Esophagus mucosa (tissue), 1 donor: ENCODE measurements at places on chromosomes 6 and 20.

GRCh38 chr20:63372971-63373885 is 12.1 kb upstream of the CHRNA4 start:
- no peak for ATAC-seq

GRCh38 chr6:157047951-157048350 is 270.8 kb downstream of the ARID1B start:
- no peak for ATAC-seq

DNA sequence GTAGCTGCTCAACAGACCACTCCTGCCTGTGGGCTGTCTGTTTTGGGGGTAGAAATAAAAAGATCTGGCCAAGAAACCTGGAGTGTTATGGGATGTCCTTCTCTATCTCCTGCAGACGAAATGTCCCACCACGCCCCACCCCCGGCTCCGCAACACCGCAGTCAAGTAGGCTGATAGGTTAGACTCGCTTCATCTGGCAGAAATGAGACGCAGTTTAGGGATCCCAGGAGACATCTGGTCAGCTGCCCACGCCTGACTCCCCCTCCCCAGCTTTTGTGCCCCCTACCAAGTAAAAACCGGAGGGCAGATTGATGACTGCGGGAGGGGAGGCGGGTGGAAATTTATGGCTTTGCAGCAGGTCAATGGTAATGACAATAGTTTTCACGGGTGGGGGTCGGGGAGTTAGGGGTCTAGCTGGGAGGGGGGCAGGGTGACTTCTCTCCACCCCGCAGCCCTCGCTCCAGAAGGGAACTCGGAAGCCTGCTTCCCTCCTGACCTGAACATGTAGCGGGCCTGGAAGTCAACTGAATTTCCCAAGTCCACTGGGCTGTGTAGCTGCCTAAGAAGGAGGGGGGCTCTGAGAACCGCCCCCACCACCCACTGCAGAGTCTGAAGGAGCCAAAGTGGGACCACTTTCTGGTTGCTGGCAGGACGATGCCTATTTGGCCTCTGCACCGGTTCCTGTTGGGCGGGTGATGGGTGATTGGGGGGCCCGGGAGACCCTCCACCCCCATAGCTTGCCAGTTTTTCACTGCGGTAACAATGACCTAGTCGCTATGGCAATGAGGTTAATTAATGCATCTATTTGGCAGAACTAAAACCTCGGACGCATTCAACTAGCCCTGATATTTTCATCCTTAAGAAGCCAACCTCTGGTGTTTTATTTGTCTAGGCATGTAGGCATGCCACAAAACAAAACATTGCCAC is 25.7 kb downstream of the PMEPA1 start:
- no peak for ATAC-seq

- ATAC-seq = no peak
These were observed 99.9 kb downstream of the PRND start for GRCh38 chr20:4821590-4821989.

DNA sequence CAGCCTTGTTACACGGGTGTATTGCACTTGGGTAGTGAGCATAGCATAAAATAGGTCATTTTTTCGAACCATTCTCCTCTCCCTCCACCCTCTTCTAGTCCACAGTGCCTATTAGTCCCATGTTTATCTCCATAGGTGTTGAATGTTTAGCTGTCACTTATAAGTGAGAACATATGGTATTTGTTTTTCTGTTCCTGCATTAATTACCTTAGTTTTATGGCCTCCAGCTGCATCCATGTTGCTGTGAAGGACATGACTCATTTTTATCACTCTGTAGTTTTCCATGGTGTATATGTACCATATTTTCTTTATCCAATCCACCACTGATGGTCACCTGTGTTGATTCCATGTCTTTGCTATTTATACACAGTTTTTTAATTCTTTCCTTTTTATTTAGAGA is 889.5 kb downstream of the EYS start:
- ATAC-seq = no peak

DNA sequence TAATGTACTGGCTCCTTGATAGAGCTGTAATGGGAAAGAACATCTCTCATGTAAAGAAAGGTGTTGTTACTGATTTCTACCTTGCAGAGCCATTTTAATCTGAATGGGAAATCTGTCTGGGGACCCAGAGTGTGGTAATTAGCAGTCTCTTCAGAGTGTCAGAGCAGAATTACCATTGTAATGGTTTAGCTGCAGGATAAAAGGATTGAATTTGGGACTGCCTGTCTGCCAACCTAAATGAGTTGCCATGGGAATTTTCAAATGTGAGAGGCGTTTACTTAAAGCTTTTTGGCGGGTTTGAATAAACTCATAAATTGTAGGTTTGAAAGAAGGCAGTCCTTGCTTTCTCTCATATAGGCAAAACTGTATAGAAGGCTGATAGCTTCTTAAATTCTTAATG is 128.8 kb downstream of the QKI start:
- no peak for ATAC-seq

DNA sequence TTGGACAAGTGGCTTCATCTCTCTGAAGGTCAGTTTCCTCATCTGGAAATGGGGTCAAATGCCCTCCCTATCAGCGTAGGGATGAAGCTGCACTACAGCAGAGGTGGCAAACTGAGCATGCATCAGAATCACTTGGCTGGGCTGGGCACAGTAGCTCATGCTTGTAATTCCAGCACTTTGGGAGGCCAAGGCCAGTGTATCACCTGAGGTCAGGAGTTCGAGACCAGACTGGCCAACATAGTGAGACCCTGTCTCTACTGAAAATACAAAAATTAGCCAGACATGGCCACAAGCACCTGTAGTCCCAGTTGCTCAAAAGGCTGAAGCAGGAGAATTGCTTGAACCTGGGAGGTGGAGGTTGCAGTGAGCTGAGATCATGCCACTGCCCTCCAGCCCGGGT is 6.7 kb upstream of the MMP9 start:
- no peak for ATAC-seq

- ATAC-seq = no peak
These were observed 622.6 kb upstream of the SLC35B3 start for GRCh38 chr6:9057937-9058336.

DNA sequence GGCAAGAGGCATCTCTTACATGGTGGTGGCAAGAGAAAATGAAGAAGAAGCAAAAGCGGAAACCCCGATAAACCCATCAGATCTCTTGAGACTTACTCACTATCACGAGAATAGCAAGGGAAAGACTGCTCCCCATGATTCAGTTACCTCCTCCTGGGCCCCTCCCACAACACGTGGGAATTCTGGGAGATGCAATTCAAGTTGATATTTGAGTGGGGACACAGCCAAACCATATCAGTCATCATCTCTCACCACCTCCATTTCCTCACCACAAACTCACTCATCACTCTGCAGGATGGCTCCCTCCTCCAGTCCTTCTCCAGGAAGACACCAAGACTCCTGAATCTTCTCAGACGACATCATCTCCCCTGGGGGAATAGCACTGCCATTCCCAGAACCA is 25.8 kb upstream of the SLC16A10 start:
- ATAC-seq = no peak

- no peak for ATAC-seq
These were observed 57.2 kb upstream of the GGTLC1 start for GRCh38 chr20:24045621-24046318.

DNA sequence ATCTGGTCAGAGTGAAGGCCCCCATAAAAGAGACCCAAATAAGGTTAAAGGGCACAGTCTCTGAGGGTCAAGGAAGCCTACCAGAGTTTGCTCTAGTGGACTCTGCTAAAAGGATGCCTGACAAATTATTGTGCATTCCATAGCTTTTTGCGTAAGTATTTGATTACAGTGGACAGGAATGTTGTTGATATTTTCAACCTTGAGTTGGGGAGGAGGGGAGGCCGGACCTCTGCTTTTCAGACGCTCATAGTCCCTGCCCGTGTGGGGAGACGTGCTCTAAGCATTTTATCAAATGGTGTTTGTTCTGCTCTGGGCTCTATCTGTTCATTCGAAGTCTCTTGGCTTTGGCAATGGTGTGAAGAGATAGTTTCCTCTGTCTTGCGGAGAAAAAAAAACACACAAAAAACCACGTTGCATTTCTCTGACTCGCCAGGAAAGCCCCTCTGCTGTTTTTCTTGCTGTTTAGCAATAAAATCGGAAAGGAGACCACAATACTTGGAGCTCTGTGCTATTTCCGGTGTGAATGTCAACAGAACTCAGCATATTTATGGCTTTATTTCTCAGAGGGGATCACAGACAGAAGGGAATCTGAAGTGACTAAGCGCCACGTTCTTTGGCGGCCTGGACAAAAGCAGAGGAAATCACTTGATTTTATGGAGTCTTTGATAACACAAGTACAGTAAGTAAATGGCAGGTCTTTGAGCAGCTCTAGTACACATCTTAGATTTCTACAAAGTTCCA is 159.8 kb downstream of the ZFP64 start:
- no peak for ATAC-seq

DNA sequence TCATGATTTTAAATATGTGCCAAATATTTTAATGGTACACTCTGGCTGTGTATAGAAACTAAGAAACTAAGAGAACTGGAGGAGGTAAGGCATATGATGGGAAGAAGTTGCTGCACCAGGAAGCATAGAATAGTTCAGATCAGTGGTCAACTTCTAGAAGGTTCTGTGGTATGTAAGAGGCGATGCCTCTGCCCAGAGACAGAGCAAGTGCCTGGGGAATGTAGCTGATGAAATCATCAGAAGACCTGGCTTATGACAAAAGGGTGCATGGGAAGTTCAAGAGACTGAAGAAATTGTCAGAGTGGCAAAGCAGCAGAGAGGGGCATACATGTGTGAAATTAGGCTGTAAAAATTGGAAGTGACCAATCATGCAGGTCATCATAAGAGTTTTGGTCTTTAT is 580.8 kb downstream of the BMP2 start:
- peak; percentile 58 for ATAC-seq

- no peak for ATAC-seq
These were observed 223.7 kb upstream of the SULF2 start for GRCh38 chr20:48008850-48009515.

DNA sequence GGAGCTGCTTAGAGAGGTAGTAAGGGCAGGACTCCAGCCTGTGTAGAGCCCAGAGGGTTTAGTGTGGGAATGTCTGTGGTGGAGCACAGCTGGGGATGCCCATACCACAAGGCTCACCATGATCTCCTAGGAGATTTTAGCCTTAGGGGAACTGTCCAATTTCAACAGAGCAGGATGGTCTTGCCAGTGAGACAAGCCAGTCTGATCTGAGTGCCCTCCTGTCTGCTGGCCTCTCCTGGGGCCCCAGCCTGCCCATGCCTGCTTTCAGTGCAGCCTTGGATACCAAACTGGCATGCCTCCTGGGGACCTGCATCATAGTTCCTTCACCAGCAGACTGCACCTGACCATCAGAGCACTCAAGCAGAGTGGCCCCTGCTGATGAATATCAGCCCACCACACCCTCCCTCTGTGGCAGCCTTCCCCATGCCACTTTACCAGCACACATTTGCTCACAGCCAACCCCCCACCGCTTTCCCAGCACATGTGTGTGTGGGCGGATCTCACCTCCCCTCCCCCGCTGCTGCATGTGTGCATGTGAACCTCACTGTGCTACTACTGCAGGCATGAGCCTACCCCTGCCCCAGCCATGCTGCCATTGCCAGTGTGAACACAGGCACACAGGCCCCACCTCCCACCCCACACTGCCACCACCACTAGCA is 7.9 kb upstream of the TREM1 start:
- ATAC-seq = peak; percentile 13

DNA sequence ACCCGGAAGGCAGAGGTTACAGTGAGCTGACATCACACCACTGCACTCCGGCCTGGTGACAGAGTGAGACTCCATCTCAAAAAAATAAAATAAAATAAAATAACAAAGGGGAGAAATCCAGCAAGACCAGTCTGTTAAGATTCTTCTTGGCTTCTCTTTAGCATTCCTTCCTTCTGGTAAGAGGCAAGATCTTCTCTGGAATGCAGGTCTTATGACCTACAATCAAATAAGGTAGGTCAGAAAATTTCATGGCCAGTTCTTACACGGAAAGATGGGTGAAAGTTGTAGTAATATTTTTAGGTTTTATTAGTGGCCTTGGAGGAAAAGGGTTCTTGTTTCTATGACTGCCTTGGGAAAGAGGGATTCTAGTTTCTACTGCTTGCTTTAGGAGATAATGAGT is 180.9 kb downstream of the FUT9 start:
- ATAC-seq = no peak

- ATAC-seq = peak; percentile 64
These were observed 62.7 kb upstream of the ZNF133 start for GRCh38 chr20:18225632-18226031.

GRCh38 chr20:3798908-3799248 is 2.8 kb downstream of the CDC25B start:
- no peak for ATAC-seq

- ATAC-seq = peak; percentile 81
These were observed 6.6 kb upstream of the BTNL2 start for GRCh38 chr6:32413427-32414047.

DNA sequence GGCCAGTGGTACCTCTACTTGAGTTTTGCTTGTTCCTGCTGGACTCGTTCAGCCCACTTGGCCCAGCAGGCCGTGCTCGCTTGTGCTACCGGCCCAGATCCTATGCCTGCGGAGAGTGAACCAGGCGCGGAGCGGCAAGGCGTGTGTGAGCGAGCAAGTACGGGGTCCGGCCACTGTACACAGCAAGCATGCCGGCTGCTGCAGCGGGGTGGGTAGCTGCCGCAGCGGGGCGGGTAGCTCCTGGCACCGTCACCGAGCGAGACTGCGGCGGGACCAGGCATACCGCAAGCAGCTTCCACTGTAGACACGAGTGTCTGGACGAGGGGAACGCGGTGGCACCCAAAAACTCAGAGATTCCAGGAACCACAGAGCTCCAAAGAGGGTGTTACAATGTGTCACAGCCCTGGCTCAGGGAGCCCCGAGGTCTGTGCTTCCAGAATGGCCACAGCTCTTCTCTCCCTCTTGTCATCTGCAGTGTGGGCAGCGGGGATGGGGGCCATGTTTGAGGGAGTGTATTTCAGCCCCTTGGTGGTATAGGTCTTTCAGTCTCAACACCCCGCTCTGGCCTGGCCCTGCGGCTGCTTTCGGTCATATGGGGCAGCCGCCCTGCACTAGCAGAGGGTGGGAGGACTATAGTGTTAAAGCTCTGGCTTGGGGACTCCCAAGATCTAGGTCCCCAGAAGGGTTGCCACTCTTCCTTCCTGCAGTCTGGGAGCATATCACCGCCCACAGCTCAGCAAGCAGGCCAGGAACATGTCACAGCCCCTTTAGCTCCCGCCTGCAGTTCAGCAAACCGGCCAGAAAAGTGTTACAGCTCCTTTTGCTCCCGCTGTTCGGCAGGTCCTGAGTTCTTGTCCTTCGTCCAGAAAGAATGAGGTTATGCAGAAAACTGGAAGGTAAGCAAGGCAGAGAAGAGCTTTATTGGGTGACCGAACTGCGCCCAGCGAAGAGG is 6.1 kb upstream of the RWDD1 start:
- ATAC-seq = peak; percentile 53

GRCh38 chr6:36302227-36302976 is 32.5 kb downstream of the PNPLA1 start:
- peak; percentile 90 for ATAC-seq

- ATAC-seq = no peak
These were observed 163.3 kb downstream of the ARHGAP18 start for GRCh38 chr6:129546702-129547101.
